ENCODE measurements at places on chromosomes 1 and 21.

DNA sequence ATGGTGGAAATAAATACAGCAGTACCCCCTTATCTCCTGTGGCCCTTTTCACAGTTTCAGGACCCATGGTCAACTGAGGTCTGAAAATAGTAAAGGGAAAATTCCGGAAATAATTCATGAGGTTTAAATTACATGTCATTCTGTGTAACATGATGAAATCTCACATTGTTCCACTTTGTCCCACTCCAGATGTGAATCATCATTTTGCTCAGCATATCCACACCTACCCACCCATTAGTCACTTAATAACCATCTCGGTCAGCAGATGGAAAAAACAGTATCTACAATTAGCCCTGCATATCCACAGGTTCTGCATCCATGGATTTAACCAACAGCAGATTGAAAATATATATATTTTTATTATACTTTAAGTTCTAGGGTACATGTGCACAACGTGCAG is 86.9 kb upstream of the GORAB start:
- no peak for DNase-seq

- no peak for DNase-seq
Measured at GRCh38 chr1:9019896-9020295, 6.3 kb downstream of the SLC2A7 start.

DNA sequence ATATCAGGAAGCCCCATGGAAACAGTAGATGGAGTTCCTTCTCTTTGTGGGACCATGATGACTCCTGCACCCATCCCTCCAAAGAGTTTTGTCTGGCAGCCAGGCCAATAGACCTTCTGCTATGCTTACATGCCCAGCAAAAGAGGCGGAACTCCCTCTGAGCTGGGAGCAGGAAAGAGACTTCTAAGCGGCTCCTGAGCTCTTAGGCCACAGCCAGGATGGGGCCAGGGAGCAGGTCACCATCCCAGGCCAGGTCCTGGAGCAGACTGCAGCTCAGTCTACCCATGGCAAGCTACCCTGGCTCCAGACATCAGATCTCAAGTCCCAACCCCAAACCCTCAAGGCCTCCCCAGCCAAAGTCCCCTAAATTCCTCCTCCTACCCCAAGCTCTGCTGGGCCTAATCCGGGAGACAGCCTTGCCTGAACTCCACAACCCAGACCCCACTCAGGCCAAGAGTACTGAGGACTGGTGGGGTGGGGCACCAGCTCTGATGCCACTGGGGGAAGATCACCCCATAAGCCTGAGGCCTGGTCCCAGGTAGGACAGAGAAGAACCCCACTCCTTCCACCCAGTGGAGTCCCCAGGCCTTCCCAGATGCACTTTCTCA is 387.9 kb downstream of the MATN1 start:
- DNase-seq = no peak

DNA sequence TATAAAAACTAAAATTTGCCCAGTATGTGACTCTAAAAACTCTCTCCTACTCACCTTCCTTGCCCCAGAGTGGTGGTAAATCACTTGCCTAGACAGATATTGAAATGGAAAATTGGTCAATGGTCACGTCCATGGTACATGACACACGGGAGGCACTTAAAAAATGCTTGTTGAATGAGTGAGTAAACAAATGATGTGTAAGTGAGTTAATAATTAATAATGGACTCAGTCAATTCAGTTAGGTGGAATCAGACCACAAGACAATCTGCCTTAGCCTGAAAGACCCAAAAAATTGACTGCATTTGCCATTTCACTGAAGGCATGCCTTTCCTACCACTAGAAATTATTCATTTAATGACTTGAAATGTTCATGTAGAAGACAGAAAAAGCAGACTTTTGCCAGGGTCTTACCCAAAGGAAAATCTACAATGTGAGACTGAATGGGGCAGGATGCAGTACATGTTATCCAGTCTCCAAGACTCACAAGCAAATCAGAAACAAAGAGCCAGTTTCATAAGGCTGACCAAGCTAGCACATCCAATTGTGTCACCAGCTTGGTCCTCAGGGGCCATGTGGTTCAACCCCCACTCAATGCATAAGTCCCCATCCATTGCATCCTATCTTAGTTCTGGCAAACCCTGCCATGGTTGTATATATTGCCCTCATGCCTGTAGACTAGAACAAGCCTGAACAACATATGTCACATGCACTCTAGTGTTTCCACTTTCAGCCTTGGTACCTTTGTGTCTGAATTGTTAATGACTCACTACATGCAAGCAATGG is 73.6 kb downstream of the TBX15 start:
- DNase-seq = no peak

- DNase-seq = no peak
Measured at GRCh38 chr1:230599926-230600656, 42.2 kb upstream of the COG2 start.

Data from cerebellar cortex (tissue), 1 donor.